Activated naive CD4-positive, alpha-beta T cell treated with anti-CD3 and anti-CD28 coated beads, Interleukin-2, amount 10 ng/mL, durations not matched to agents 5 hours and 36 hours (primary cell): ENCODE measurements at places on chromosomes 6 and 20. TPM values are rescaled to one million over a fixed set of nuclear protein-coding genes. Genes with fewer than 3 reads are reported as not detected.

KCNK5 gene
- total RNA-seq = 3.7 TPM

GABRR1 gene
- total RNA-seq = not detected

KIF25 gene
- total RNA-seq = not detected

LY6G5C gene
- 2.2 TPM for total RNA-seq

OXT gene
- total RNA-seq = 0.51 TPM

ERVFRD-1 gene
- total RNA-seq = not detected

PLEKHG1 gene
- 1.2 TPM for total RNA-seq

HEBP2 gene
- total RNA-seq = 51.3 TPM

PLA2G7 gene
- total RNA-seq = not detected

KHDC1L gene
- not detected for total RNA-seq

ZNF343 gene
- total RNA-seq = 6.7 TPM

CBLN4 gene
- total RNA-seq = not detected

ZSCAN31 gene
- total RNA-seq = 1.0 TPM

XKR7 gene
- 0.03 TPM for total RNA-seq

RSPH3 gene
- total RNA-seq = 1.8 TPM
